Activated T-helper 17 cell treated with anti-CD3 and anti-CD28 coated beads, Interleukin-2, amount 50 U/mL, for 72 hours (primary cell): ENCODE measurements at places on chromosomes 7 and 10. TPM values are rescaled to one million over a fixed set of nuclear protein-coding genes. Genes with fewer than 3 reads are reported as not detected.

DNA sequence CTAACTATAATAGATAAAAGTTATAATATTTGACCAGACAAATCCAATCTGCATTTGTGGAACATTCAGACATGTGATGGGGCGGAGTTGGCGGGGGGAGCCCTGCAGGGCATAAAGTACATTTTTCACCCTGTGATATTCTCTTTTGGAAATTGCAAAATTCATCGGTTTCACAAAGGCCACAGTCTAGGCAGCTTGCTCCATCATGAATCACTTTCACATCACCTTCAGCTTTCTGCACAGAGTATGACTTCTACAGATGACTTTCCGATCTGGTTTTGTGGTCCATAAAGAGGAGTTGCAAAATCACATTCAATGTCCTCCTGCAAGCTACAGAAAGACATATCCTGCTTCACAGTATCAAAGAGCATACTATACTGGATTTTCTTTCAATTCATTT lies 51.4 kb upstream of the APBB1IP start:
- peak; percentile 72 for ATAC-seq

DNA sequence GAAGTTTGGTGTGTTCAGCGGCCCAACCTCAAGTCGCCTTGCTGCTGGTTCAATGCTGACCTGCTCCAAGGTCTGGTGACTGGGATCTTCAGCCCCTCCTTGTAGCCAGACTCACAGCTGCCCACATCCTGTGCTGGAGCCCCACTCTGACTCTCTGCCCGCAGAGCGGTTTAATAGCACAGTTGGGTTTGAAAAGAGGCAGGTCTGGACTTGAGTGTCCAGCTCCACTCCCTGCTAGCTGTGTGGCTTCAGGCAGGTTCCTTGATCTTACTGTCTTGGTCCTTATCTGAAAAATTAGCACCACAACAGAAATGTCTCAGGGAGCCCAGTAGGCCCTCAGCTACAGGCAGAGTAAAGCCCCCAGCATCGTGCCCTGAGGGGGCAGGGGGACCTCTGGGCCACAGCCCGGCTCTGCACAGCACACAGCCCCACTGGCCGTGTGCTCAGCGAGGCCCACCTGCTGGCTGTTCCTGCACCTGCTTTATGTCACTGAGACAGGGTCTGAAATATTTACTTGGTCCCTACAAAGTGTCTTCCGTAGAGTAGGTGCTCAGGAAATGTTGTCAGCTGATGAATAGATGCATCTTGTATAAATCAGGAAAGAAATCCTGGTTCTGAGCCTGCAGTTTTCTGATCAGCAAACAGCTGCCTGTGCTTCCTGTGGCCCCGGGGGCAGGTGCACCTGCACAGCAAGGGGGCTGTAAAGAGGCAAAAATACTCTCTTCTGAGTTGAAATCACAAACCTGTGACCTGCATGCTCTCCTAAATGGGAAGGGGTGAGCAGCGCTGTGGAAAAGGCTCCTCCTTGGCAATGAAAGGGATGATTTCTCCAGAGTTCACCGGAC lies 155.5 kb downstream of the SVIL start:
- no peak for ATAC-seq

DNA sequence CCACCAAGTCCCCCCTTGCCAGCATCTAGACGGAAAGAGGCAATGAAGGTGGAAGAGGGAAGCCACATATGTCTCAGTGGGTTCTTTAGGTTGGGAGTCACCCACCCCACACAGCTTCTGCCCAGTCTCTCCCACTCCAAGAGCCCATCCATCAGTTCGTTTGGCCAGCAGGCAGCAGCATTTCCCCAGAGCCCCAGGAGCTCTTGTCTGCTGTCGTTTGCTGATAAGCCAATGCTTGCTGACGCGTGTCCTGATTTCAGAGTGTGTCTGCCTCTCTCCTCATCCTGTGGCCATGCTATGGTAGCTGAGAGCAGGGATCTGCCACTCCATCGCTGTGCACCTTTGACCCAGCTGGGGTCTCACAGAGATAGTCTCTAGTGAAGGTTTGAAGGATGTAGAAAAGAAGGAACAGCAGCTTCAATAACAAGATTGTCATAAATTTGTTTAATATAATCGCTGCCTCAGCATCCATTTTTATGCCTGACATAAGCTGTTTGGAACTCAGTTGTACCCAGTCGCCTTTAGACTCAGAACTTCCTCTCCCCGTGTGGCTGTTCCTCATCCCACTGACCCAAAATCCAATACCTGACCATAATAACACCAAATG lies 39.4 kb upstream of the GDF10 start:
- ATAC-seq: no peak

- peak; percentile 7 for ATAC-seq
These were observed 480 bp downstream of the MNX1 start for GRCh38 chr7:157009778-157010587.

GRCh38 chr7:73717991-73718405 lies 1.5 kb downstream of the STX1A start:
- peak; percentile 86 for ATAC-seq

CPA2 gene
- 0.56 TPM for total RNA-seq

GRCh38 chr10:118567701-118568248 lies 27.7 kb downstream of the PRLHR start:
- no peak for ATAC-seq

POLR2J gene
- total RNA-seq: 74.2 TPM

SLC26A3 gene
- not detected for total RNA-seq

MXI1 gene
- 32.5 TPM for total RNA-seq

DNA sequence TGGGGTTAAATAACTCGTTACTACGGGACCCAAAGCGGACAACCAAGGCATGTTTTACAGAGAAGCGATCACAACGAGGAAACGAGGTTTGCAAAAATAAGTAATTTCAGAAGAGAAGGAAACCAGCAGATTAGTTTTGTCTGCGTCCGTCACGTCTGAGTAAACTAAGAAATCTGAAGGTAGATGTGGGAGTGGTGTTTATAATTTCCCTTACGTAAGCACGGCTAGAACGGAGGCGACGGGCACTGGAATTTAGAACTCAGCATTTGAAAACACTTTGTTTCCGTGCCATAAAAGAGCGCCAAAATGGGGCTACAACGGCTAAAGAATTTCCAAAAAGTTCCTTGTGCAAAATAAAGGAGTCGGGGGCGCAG lies 718 bp upstream of the UMAD1 start:
- peak; percentile 52 for ATAC-seq

- ATAC-seq: no peak
These were observed 179.8 kb downstream of the IPMK start for GRCh38 chr10:58087896-58088295.

WDR86 gene
- not detected for total RNA-seq

DNA sequence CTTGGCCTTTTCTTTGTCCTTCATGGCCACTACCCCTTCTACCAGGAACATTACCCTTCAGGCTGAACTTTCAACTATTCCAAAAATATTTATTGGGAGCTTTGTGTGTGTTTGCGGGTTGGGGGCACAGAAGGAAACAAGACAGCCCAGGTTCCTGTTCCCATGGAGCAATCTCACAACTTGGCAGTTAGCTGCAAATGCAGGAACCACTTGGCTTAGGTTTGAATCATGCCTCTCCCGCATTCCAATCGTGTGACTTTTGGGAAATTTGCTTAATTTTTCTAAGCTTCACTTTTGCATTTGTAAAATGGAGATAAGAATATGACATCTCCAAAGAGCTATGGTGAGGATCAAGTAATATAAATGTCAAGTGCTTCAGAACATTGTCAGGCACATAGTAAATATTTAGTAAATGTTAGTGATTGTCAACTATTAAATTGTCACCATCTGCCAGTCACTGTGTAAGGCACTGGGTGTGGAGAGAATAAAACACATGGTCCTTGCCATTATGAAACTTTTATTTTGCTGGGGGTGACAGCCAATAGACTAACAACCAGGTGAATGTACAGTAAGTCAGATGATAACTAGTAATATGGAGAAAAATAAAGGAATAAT lies 277.1 kb downstream of the SNX13 start:
- no peak for ATAC-seq
